Thoracic aorta (tissue), 2 donors: ENCODE measurements at places on chromosomes 2 and 18.

DNA sequence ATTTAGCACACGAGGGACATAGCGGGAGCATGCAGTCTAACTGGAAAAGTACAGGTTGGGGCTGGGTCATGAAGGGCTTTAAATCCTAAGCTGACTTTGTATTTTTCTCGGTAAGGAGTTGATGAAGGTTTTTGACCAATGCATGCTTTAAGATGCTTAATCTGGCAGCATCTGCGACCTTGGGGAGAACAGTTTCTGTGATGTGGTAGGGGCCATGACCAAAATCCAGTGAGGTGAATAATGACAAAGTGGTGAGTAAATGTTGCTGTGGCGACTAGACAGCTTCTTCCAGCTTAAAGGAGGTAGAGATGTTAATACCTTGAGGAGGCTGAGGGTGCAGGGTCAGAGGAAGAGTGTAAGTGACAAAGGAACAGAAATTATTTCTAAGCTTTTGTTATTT is 174.6 kb upstream of the ALPP start:
- DNase-seq = no peak
- H3K4me1 ChIP-seq = peaks cover 4% of the 10 kb centered on the region
- H3K36me3 ChIP-seq = no peaks in the 10 kb centered on the region

- peaks cover 7% of the 10 kb centered on the region for H3K4me1 ChIP-seq
- no peaks in the 10 kb centered on the region for H3K36me3 ChIP-seq
- H3K27ac ChIP-seq = no peak within 1 kb of the TSS
- no peaks in the 10 kb centered on the region for H3K27me3 ChIP-seq
These were observed at the start of gene PTH2R for GRCh38 chr2:208406474-208407451. PTH2R (plus strand) TSS chr2:208406792; CDS start chr2:208407044, 252 bp downstream.

DNA sequence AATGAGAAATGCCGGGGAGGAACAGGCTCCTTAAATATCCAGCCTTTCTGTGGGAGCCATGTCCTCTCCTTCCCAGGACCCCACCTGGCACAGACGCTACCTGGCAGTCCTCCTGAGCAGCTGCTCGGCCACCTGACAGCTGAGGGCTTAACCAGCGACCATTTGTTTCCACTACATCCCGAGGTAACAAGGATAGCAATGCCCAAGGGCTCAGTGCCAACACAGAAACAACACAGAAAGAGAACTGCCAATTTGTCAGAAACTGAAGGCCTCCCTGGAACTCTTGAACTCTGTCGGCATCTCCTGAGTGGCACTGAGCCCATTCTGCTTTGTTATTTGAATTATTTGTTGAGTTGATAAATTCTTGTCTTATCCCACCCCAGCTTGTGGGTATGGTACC is 122.2 kb upstream of the ARHGAP28 start:
- H3K27me3 ChIP-seq = no peaks in the 10 kb centered on the region
- H3K36me3 ChIP-seq = no peaks in the 10 kb centered on the region
- no peaks in the 10 kb centered on the region for H3K4me1 ChIP-seq
- DNase-seq = no peak

GRCh38 chr2:167114018-167114417 is 225.7 kb downstream of the XIRP2 start:
- no peak overlapping the region for H3K4me3 ChIP-seq
- no peak overlapping the region for H3K27ac ChIP-seq
- DNase-seq = no peak
- no peaks in the 10 kb centered on the region for H3K36me3 ChIP-seq
- H3K27me3 ChIP-seq = no peaks in the 10 kb centered on the region

GRCh38 chr2:227450311-227450841 is 21.6 kb upstream of the AGFG1 start:
- no peaks in the 10 kb centered on the region for H3K4me1 ChIP-seq
- DNase-seq = no peak
- H3K27ac ChIP-seq = no peak overlapping the region
- no peak overlapping the region for H3K4me3 ChIP-seq

- no peak overlapping the region for H3K27ac ChIP-seq
- peak overlapping the region; percentile 25 for H3K4me3 ChIP-seq
- H3K4me1 ChIP-seq = peaks cover 2% of the 10 kb centered on the region
- H3K36me3 ChIP-seq = no peaks in the 10 kb centered on the region
- DNase-seq = no peak
- no peaks in the 10 kb centered on the region for H3K27me3 ChIP-seq
These were observed 20.1 kb upstream of the TTC39C start for GRCh38 chr18:23994361-23994902.

- no peaks in the 10 kb centered on the region for H3K36me3 ChIP-seq
- no peaks in the 10 kb centered on the region for H3K27me3 ChIP-seq
- H3K4me1 ChIP-seq = peaks cover 8% of the 10 kb centered on the region
These were observed 54.2 kb upstream of the CTDP1 start for GRCh38 chr18:79625195-79625923.

DNA sequence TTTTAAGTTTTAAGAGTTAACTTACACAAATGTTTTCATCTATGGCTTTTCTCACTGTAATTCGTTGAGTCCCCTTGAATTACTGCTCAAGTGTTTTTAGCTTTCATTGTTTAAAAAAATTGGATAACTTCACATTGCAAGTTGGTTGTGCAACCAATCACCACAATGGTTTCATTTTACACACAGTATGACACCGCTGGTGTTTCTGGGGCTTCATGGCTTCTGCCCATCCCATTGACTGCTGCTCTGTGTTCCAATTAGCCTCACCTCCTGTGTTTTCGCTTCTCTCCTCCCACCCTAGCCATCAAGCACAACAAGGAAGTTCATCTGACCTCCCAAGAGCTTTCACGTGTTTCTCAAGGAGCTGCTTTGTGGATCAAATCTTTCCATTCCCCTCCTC is 199.1 kb upstream of the CHAC2 start:
- peak overlapping the region; percentile 10 for H3K4me3 ChIP-seq
- no peaks in the 10 kb centered on the region for H3K36me3 ChIP-seq
- no peaks in the 10 kb centered on the region for H3K27me3 ChIP-seq

DNA sequence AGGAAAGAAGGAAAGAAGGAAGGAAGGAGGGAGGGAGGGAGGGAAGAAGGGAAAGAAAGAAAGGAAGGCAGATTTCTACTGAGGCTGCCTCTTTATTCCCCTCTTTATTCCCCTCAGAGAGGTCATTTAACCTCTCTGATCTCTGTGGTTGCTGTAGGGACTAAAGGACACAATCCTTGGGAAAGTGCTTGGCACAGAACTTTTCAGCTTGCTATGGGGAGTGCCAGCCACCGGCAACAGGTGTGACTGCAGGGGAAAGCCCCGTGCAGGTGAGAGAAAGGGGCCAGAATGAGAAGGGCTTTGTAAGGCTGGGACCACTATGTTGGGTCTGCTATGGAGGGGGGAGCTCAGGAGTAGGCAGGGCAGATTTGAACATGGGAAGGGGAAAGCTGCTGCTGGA is 27.7 kb upstream of the STEAP3 start:
- no peak overlapping the region for H3K4me3 ChIP-seq
- no peaks in the 10 kb centered on the region for H3K27me3 ChIP-seq
- no peaks in the 10 kb centered on the region for H3K4me1 ChIP-seq
- no peaks in the 10 kb centered on the region for H3K36me3 ChIP-seq

DNA sequence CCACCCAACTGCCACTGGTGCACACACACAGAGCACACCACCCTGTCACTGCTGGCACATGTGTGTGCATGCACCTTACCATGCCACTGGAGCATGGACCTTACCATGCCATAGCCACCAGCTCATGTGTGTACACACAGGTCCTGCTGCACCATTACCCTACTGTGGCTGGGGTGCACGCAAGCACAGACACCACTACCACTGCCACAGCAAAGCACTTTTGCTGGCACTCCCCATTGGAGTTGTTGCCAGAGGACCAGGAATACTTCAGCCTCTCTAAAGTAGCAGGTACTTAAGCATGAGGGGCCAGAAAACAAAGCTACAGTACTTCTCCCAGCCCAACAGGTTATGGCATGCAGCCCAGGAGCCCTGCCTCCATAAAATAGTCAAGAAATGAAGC is 404.8 kb downstream of the MBD2 start:
- no peak overlapping the region for H3K27ac ChIP-seq
- no peak overlapping the region for H3K4me3 ChIP-seq
- no peaks in the 10 kb centered on the region for H3K36me3 ChIP-seq
- no peaks in the 10 kb centered on the region for H3K27me3 ChIP-seq

GRCh38 chr2:21633911-21634310 is 510.1 kb downstream of the TDRD15 start:
- no peaks in the 10 kb centered on the region for H3K36me3 ChIP-seq
- H3K27ac ChIP-seq = no peak overlapping the region
- no peaks in the 10 kb centered on the region for H3K27me3 ChIP-seq
- no peaks in the 10 kb centered on the region for H3K4me1 ChIP-seq

DNA sequence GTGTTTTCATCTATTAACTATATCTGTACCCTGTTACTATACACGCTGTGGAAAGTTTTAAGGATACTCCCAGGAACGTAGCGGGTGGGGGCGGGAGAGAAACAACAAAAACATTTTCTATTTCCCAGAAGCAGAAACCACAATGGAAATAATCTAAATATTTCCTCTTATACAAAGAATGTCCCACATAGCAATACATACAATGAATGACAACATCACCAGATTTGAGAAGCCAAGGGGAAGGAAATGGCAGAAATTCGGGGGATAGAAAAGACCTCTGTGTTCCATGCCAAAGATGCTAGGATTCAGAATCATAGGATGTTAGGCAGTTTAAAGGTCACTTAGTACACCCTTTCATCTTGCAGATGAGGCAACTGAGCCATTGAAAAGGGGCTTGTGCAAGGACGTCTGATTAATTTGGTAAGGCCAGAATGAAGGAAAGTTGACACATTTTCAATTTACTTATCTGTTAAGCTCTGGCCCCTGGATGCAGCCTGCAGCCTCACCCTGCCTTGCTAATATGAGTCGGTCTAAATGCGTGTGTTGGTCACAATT is 41.1 kb upstream of the SCYGR1 start:
- DNase-seq = no peak
- no peaks in the 10 kb centered on the region for H3K4me1 ChIP-seq
- H3K36me3 ChIP-seq = no peaks in the 10 kb centered on the region
- H3K27ac ChIP-seq = no peak overlapping the region
- H3K27me3 ChIP-seq = no peaks in the 10 kb centered on the region
- no peak overlapping the region for H3K4me3 ChIP-seq

DNA sequence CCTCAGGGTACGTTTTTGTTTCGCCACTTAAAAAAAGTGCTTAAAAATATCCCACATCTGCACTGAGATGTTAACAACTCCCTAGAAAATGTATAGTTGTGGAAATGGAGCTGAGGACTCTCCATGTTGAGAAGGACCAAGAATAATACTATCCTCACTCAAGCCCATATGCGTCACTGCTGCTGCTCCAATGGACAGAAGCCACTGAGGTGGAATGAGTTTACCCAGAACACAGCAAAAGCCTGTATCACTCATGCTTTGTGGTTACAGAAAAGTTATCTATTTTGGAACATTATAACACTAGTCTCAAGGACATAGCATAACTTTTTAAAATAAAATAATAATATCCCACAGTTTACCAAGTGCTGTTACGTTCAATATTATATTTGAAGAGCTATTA is 31.9 kb downstream of the DSC3 start:
- no peak for DNase-seq
- no peaks in the 10 kb centered on the region for H3K27me3 ChIP-seq
- no peak overlapping the region for H3K27ac ChIP-seq
- H3K4me1 ChIP-seq = no peaks in the 10 kb centered on the region
- no peaks in the 10 kb centered on the region for H3K36me3 ChIP-seq
- H3K4me3 ChIP-seq = no peak overlapping the region

DNA sequence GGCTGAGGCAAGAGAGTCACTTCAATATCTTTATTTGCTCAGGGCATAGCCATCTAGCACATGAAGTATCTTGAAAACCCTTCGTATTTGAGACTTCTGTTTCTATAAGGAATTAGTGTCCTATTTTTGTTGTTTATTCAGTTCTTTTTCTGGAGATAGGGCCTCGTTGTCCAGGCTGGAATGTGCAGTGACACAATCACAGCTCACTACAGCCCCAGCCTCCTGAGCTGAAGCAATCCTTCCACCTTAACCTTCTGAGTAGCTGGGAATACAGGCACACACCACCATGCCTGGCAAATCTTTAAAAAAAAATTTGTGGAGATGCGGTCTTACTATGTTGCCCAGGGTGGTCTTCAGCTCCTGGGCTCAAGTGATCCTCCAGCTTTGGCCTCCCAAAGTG is 50.6 kb downstream of the PSMD14 start:
- no peaks in the 10 kb centered on the region for H3K36me3 ChIP-seq
- no peak overlapping the region for H3K4me3 ChIP-seq
- peaks cover 15% of the 10 kb centered on the region for H3K4me1 ChIP-seq
- no peaks in the 10 kb centered on the region for H3K27me3 ChIP-seq

DNA sequence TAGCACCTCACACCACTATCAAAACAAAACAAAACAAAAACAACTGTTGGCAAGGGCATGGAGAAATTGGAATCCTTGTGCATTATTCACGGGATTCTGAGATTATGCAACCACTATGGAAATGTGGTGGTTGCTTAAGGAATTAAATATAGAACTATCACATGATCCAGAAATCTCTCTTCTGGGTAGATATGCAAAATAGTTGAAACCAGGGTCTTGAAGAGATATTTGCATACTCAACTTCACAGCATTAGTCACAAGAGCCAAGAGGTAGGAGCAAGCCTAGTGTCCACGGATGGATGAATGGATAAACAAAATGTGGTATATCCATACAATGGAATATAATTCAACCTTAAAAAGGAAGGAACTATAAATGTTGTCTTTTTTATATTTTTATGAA is 7.0 kb downstream of the TMEM131 start:
- no peak overlapping the region for H3K4me3 ChIP-seq
- DNase-seq = no peak
- peaks cover 11% of the 10 kb centered on the region for H3K4me1 ChIP-seq
- no peaks in the 10 kb centered on the region for H3K27me3 ChIP-seq

DNA sequence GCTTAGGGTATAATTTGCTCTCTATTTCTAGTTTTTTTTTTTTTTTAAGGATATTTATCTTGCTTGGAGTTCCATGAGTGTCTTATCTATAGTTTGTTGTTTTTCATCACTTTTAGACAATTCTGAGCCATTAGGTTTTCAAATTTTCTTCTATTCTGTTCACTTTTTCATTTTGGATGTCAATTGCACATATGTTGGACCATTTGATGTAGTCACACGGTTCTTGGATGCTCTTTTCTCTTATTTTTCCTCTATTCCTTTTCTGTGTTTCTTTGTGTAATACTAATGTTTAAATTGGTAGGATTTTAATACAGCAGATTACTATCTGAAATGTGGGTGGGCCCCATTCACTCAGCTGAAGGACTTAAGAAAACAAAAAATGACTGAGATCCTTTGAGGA is 292.6 kb downstream of the CALCRL start:
- H3K4me1 ChIP-seq = no peaks in the 10 kb centered on the region
- no peaks in the 10 kb centered on the region for H3K27me3 ChIP-seq
- H3K36me3 ChIP-seq = no peaks in the 10 kb centered on the region
- no peak overlapping the region for H3K4me3 ChIP-seq
- H3K27ac ChIP-seq = no peak overlapping the region
- no peak for DNase-seq

DNA sequence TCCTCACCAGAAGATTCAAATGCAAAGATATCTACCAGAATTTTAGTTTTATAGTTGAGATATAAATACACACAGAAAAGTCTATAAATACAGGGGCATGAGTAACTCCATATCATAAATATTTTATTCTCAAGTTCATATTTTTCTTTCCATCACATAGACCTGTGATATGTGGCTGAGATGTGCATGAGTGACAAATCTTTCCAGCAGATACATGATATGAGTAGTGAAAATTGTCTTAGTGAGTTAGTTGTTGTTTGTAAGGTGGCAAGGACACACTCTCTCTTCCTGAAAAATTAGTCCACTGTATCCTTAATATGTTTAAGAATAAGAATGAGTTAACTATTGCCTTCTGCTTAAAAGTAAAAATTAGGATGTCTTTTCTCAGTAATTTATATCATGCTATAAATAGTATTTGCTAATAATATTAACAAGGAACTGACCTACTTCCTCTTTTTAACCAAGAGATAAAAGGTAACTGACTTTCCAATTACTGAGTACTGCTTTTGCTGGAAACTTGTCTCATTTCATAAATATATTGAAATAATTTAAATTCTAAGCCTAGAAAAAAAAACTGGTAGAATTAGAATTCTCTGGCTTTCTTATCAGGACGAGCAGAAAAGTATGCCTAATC is 85.2 kb upstream of the SESTD1 start:
- H3K4me3 ChIP-seq = no peak overlapping the region
- H3K27ac ChIP-seq = no peak overlapping the region
- H3K36me3 ChIP-seq = no peaks in the 10 kb centered on the region
- DNase-seq = no peak
- peaks cover 17% of the 10 kb centered on the region for H3K4me1 ChIP-seq
